ENCODE measurements at places on chromosomes 3 and 15.
A peak's percentile ranks its signal among the peaks of the same experiment; 100 is the strongest.

GRCh38 chr3:60015032-60015705, 965.3 kb upstream of the CFAP20DC start:
- no peak for DNase-seq

- DNase-seq: no peak
Observed at GRCh38 chr3:14464521-14464920, 62.1 kb downstream of the SLC6A6 start.

DNA sequence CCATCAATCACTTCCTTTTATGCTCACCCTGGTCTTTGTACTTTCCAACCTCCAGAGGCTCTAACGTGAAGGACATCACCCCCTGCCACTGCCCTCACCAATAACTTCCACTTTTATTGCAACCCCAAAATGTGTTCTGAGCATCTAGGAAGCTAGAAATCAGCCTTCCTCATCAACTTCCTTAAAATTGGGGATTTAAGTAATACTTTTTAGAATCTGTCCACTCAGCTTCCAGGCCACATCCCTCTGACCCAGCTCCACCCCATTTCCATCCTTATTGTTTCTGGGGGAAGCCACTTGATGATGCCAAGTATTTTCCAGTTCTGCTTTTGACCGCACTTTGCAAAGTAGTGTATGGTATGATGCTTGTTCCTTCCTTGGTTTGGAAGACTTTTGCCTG, 73.5 kb upstream of the XCR1 start:
- no peak for DNase-seq

DNA sequence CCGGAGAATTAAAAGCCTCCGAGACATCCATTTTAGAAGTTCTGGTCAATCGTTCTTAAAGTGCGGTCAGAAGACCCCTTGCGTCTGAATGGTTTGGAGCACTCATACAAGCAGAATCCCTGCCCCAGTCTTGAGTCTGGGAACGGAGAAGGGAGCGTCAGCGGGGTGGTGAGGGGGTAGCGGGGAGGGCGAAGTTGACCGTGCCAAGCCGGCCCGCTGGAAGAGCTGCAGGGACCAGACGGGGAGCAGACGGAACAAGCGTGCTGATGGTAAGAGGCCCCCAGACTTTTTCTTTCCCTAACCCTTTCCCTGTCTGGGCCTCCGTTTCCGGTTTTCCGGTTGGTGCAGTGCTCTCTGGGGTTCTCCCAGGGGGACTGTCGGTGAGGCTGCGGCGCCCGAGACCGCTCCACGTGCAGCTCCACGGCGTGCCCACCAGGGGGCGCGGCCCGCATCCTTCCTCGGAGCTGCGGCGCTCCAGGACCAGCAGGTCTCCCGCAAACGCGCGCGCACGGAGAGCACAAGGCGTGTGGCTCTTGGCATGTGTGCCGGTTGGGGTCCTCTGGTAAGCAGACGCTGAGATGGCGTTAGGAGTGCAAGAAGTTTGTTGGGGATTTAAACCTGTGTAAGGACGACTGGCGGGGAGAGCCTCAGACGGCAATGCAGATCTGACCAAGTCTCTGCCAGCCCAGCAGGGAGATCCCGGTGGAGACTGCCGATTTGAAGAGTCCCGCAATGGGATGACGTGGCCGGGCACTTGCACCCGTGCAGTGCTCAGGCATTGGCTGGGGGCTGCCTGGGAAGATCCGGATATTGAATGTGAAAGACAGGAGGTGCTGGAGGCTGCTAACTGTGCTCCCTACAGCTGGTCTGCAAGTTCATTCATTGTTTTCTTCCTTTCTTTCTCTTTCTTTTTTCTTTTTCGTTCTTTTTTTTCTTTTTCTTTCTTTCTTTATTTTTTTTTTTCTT, 19.2 kb upstream of the CORO2B start:
- DNase-seq: peak; percentile 44

- no peak for DNase-seq
Observed at GRCh38 chr3:53794597-53794996, 51.6 kb downstream of the CHDH start.

GRCh38 chr15:39785139-39785538, 2.5 kb upstream of the FSIP1 start:
- DNase-seq: no peak
